Activated CD4-positive, alpha-beta T cell treated with anti-CD3 and anti-CD28 coated beads, Interleukin-10, Interleukin-2, amounts not matched to agents 100 ng/mL and 50 ng/mL, durations not matched to agents 16 hours and 8 hours (primary cell): ENCODE measurements at places on chromosomes 16 and 17.
A peak's percentile ranks its signal among the peaks of the same experiment; 100 is the strongest.

DNA sequence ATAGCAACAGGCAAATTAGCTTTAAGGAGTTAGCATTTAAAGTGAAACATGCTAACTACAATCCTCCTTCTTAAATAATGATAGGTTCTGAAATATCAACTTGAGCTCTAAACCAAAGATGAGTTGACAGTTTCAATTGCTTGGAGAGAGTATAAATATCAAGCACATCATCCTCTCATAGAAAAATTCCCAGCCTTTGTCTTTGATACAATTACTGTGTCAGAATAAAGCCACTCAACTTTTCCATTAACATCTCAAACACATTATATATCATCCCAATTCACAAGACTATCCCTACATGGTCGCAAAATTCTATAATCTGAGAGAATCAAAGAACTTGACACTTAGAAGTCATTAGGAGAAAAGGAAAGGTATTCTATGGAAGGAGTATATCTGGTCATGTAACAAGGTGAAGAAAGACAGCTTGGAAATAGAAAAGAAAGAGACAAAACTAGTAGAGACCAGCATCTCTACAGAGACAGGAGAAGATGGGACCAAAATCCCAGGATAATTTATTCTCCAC, 189.8 kb downstream of the CEP112 start:
- DNase-seq: no peak

GRCh38 chr17:6639586-6640535, 650 bp downstream of the KIAA0753 start:
- DNase-seq: peak; percentile 32

GRCh38 chr16:11101695-11102522, 154.1 kb downstream of the SOCS1 start:
- no peak for DNase-seq

DNA sequence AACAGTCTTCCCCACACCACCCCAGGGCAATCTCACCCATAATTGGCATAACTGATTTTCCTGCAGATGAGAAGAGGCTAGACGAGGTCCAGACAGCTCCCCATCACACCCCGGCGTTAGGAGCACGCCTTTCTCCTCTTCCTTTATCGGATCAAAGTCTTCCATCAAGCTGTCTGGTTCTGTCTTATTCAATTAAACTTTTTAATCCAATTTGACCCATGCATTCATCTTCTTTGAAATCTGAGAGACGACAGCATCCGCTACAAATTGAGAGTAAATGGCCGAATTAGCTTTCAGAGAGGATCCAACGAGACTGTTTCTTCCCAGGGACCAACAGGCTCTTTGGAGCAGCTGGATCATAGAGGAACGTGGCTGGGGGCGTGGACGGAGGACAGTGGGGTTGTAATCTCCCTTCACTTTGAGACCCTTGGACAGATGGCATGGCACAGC, 44.4 kb upstream of the GPRC5B start:
- DNase-seq: no peak

- DNase-seq: no peak
Observed at GRCh38 chr17:83081684-83082201, 2.3 kb downstream of the METRNL start.

DNA sequence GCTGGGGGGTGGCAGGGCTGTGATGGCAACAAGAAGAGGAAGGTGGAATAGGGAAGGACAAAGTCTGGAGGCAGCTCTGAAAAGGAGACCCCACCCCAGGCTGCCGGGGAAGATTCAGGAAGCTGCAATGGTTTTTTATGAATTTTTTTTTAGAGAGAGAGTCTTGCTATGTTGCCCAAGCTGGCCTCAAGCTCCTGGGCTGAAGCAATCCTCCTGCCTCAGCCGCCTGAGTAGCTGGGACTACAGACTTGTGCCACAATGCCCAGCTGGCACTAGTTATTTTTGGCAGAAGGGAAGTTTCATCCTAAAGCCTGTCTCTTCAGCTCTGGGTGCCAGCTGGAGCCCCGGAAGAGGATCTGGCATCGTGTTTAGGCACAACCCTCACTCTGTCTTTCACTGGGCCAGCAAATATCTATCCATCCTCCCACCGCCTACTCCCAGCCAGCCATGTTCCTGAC, 1.3 kb upstream of the CES3 start:
- no peak for DNase-seq

DNA sequence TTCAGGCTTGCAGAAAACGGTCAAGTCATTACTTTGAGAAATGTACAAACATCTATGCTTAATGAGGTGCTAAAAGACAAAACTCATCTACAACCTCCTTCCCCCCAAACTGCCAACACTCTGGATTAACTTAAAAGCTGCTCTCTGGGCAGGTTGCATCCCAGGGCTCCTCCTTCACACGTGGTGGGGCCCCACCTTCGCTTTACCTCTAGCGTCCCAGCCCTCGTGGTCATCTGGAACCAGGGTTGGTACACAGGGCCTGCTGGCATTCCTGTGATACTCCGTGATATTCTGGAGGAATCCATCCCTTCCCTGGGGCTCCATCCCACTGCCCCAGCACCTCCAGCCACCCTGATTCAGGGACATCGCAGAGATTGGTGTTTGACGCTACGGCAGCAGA, 4.8 kb downstream of the METRNL start:
- no peak for DNase-seq

GRCh38 chr16:68798398-68798797, 44.9 kb upstream of the TANGO6 start:
- no peak for DNase-seq

- no peak for DNase-seq
Observed at GRCh38 chr17:73749928-73750605, 105.8 kb upstream of the SDK2 start.

- no peak for DNase-seq
Observed at GRCh38 chr17:39651923-39652586, 13.1 kb upstream of the TCAP start.

- DNase-seq: no peak
Observed at GRCh38 chr17:13642188-13642587, 40.5 kb upstream of the HS3ST3A1 start.

GRCh38 chr16:19228575-19228974, 57.0 kb upstream of the CLEC19A start:
- DNase-seq: no peak

- no peak for DNase-seq
Observed at GRCh38 chr17:62854098-62854680, 46.1 kb upstream of the MARCHF10 start.

DNA sequence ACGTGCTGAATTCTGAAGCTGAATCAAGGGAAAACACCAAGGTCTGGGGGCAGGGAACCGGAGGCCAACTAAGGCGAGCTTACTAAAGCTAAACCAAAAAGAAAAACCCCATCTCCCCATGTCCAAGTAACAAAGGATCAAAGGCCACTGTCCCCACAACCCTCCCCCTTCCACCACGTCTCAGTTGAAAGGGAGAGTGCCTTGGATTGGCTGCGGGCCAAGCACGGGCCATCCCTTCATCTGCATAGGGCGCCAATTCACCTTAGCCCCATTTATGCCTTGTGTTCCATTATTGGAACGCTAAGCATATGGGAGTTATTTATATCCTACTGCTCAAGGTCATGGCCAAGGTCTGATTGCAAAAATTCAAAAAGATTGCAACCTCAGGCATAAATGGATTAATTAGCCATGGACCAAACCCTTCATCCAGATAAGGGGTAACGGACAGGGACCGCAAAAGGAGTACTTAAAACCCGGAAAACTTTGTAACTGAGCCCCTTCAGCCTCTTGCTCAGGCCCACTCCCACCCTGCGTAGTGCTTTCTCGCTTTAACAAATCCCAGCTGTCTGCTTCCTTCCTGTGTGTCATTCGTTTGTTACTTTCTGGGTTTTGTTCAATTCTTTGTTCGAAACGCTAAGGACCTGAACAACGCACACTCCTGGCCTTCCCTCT, 740 bp upstream of the ATP6V0D1 start:
- peak; percentile 74 for DNase-seq

GRCh38 chr17:4806456-4806776, 536 bp upstream of the PLD2 start:
- peak; percentile 33 for DNase-seq

DNA sequence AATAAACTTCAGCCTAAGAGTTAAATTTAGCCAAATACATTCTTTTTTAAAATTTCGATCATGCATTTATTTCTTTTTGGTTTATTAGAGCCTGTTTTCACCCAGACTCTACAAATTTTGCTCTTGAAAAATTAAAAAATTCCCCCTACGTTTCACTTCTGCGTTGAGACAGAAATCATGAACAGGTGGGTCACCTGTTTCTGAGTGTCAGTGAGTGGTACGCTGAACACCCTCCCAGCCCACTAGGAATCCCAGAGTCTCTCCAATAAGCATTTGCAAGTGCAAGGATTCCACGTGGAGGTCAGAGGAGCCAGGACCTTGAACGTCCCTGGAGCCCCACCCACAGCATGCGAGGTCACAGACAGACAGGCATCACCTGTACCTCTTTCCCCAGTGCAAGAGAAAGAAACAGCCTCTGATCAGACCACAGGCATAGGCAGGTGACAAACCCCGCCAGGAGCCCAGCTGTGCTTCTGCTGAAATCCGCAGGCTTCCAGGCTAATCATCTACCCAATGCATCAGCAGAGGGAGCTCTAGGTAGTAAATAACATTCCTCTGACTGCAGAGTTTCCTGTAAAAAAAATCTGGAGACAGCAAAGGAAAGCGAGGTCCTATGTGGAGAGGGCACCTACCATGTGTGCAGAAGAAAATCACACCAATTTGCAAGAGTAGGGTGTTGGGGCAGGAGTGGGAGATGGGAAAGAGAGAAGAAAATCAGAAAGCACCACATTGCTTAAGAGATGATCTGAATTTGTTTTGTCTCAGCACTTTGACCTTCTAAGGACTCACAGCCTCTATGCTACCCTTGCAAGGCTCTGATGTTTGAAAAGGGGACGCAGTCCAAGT, 5.9 kb upstream of the XYLT1 start:
- peak; percentile 58 for DNase-seq

GRCh38 chr17:20284570-20285295, 182.6 kb downstream of the LGALS9B start:
- no peak for DNase-seq

DNA sequence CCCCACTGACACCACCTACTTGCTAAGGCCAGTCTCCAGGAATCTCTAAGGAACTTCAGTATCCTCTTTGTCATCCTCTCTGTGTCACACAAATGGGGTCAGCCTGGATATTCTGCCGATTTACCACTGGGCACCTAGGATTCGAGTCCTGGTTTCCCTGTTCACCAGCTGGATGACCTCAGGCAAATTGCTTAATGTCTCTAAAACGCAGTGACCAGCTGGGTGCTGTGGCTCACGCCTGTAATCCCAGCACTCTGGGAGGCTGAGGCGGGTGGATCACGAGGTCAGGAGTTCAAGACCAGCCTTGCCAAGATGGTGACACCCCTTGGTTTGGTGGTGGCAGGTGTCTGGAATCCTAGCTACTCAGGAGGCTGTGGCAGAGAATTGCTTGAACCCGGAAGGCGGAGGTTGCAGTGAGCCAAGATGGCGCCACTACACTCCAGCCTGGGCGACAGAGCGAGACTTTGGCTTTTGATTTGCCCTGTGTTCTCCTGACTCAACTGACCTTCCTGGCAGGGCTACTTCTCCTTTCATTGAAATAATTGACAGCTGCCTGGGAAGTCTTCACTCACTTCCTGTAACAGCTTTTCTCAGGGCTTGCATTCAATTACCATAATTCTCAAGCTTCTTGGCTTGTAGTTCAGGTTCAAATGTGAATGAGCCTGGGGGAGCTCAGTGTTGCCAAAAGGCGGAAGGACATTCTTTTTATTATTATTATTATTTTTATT, 15.4 kb downstream of the SYCE1L start:
- no peak for DNase-seq

DNA sequence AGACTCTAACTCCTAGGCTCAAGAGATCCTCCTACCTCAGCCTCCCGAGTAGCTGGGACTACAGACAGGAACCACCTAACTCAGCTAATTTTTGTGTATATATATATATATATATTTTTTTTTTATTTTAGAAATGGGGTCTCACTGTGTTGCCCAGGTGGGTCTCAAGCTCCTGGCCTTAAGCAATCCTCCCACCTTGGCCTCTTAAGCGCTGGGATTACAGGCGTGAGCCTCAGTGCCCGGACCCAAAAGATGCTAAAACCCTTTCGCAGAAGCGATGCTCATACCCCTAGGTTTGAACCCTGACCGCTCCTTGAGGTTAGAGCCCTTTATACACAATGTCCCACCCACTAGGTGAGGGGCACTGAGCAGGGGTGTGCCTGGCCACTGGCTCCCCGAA, 2.2 kb upstream of the CLDN9 start:
- DNase-seq: no peak

GRCh38 chr17:49549691-49550678, 25.7 kb upstream of the NXPH3 start:
- DNase-seq: no peak

DNA sequence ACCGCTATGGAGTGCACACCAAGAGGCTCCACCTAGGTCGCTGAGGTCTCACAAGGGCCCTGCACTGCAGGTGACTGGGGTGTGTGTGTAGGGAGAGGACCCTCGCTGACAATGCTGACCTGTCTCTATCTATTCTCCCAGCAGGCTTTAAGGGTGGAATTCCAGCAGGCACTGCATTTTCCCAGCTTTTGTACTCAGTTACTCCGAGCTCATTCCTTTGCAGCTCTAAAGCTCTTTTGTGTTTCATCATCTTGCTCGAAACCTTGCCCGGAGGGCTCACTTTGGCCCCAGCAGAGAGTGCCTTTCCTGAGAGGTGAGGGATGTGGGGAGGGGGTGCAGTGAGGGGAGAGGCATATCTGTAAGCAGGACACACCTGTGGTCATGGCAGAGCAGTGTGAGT, 39.3 kb downstream of the SMPD3 start:
- no peak for DNase-seq

- DNase-seq: peak; percentile 37
Observed at GRCh38 chr17:9472094-9472493, 103.5 kb downstream of the STX8 start.

GRCh38 chr17:81578561-81579225, 26.5 kb upstream of the FAAP100 start:
- DNase-seq: peak; percentile 8

- no peak for DNase-seq
Observed at GRCh38 chr17:4587803-4588202, 3.5 kb downstream of the SMTNL2 start.

GRCh38 chr16:85503679-85504231, 109.4 kb upstream of the GSE1 start:
- no peak for DNase-seq

- DNase-seq: peak; percentile 71
Observed at GRCh38 chr17:3683054-3683511, 12.9 kb downstream of the P2RX5 start.

DNA sequence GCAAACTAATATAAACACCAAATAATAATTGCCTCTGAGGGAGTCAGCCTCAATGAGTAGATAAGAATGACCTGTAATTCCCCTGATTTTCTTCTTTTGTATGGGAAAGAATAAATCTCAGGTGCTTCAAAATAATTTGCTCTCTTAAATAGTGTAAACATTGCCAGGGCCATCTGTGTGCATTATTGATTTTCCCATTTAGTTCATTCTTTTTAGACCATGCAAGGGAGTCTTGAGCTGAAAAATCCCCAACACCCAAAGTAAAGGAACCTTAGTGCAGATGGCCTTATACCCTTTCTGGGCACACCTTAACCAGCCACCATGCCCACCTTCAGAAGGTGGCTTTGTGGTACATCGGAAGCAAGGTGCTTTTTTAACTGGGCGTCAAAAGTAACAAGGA, 267.2 kb downstream of the TMEM114 start:
- DNase-seq: no peak
